ENCODE measurements at places on chromosomes 2 and 18.

- DNase-seq = no peak
These were observed 356.2 kb downstream of the ZNF521 start for GRCh38 chr18:24995755-24996154.

GRCh38 chr2:68579689-68580088, 63.7 kb upstream of the PROKR1 start:
- DNase-seq = no peak

GRCh38 chr2:239846789-239847676, 178.1 kb downstream of the NDUFA10 start:
- no peak for DNase-seq

DNA sequence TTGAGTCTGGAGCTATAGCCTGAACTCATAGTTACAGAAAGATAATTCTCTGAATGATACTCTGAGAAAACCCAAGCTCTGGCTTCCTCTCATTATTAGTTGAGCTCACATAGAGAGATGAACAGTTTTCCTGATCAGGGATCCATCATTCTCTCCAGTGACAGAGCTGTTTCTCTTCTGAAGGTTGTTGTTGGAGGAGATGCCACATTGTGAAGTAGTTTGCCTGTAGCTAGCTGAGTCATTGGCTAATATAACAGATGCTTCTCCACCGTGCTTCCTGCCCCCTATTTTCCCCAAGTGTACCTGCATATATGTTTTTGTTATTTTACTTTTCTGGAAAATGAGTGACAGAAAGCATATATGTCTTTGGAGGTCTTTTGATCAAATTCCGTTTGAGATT, 64.6 kb downstream of the OSBPL6 start:
- no peak for DNase-seq
